Effector memory CD8-positive, alpha-beta T cell (primary cell): ENCODE measurements at places on chromosomes 5 and 9.

DNA sequence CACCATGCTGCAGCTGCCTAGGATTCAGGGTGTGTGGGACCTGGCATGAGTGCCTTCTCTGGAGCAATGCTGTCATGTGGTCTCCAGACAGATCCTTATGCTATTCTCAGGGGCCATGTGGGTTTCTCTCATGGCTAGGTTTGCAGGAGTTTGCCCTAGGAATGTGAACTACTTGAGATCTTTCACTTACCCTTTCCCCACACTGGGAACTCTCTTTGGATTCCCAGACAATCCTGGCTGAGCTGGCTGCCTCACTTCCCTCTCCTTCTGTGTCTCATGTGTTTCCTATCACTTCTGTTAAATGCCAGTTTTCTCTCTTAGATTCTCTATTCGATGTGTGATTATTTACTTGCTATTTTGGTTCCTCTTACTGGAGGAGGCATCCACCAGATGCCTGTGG is 270.2 kb upstream of the RASA1 start:
- H3K27ac ChIP-seq, result no peak overlapping the region
- DNase-seq, result no peak
- no peaks in the 10 kb centered on the region for H3K4me1 ChIP-seq
- no peaks in the 10 kb centered on the region for H3K36me3 ChIP-seq
- H3K4me3 ChIP-seq, result no peak overlapping the region

DNA sequence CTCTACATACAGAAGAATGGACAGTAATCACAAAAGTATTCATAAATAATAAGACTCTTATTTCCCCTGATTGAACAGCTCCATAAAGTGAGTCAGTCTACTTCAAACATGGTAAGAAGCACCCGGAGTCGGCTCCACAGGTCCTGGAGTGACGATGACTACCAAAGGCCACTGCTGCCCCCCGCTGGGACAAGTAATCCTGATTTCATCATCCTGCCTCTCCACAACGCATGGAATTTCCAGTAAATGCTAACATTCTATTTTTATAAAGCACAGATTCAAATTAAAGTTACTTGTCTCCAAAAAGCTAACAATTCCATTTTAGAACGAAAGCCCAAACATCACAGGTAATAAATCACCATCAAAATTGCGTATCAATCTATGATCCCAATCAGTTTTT is 16.2 kb downstream of the ATPSCKMT start:
- H3K4me1 ChIP-seq, result no peaks in the 10 kb centered on the region
- no peak overlapping the region for H3K27ac ChIP-seq
- peaks cover 12% of the 10 kb centered on the region for H3K36me3 ChIP-seq
- no peak overlapping the region for H3K4me3 ChIP-seq
- H3K27me3 ChIP-seq, result no peaks in the 10 kb centered on the region

- H3K4me3 ChIP-seq, result peak within 1 kb of the TSS; percentile 89
- peak within 1 kb of the TSS; percentile 81 for H3K27ac ChIP-seq
- peaks cover 31% of the 10 kb centered on the region for H3K4me1 ChIP-seq
- DNase-seq, result peak; percentile 97
These were observed at the start of gene GALT for GRCh38 chr9:34646211-34647083. TSS of gene GALT (plus strand) at chr9:34646675. CDS start at chr9:34646705, 30 bp downstream.

- peaks cover 69% of the 10 kb centered on the region for H3K27me3 ChIP-seq
- H3K4me1 ChIP-seq, result no peaks in the 10 kb centered on the region
- H3K27ac ChIP-seq, result no peak overlapping the region
- H3K4me3 ChIP-seq, result peak overlapping the region; percentile 67
These were observed 303 bp downstream of the LIFR start for GRCh38 chr5:38556088-38556598.

- H3K27me3 ChIP-seq, result peaks cover 5% of the 10 kb centered on the region
- H3K36me3 ChIP-seq, result no peaks in the 10 kb centered on the region
- no peaks in the 10 kb centered on the region for H3K4me1 ChIP-seq
These were observed 55.8 kb downstream of the PDE8B start for GRCh38 chr5:77266291-77266690.

GRCh38 chr9:86279839-86280238 is 2.5 kb downstream of the ISCA1 start:
- H3K27ac ChIP-seq, result no peak overlapping the region
- peaks cover 49% of the 10 kb centered on the region for H3K4me1 ChIP-seq
- no peaks in the 10 kb centered on the region for H3K27me3 ChIP-seq
- peaks cover 46% of the 10 kb centered on the region for H3K36me3 ChIP-seq

DNA sequence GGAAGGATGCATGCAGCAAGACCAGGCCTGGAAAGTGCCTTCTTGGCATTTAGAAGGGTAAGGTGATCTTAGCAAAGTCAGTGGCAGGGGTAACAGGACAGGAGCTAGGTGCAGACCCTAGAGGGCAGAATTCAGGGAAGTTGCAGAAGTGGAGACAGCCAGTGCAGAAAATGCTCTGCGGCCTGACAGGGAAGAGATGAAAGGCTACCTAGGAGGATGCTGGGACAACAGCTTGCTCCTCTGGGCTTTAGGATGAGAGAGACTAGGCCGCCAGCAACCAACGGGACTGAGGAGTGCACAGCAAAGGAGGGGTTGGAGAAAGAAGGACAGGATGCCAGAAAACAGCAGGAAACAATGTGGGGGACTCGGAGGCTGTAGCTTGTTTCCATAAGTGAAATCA is 219.9 kb downstream of the FSTL4 start:
- peaks cover 51% of the 10 kb centered on the region for H3K27me3 ChIP-seq
- no peaks in the 10 kb centered on the region for H3K4me1 ChIP-seq
- H3K36me3 ChIP-seq, result no peaks in the 10 kb centered on the region
- DNase-seq, result no peak

GRCh38 chr5:119395080-119395836 is 39.4 kb downstream of the TNFAIP8 start:
- H3K36me3 ChIP-seq, result peaks cover 48% of the 10 kb centered on the region

- DNase-seq, result no peak
- peaks cover 6% of the 10 kb centered on the region for H3K4me1 ChIP-seq
- no peaks in the 10 kb centered on the region for H3K27me3 ChIP-seq
- H3K27ac ChIP-seq, result no peak overlapping the region
- peaks cover 53% of the 10 kb centered on the region for H3K36me3 ChIP-seq
- no peak overlapping the region for H3K4me3 ChIP-seq
These were observed 54.4 kb downstream of the DOCK2 start for GRCh38 chr5:169691471-169691870.

DNA sequence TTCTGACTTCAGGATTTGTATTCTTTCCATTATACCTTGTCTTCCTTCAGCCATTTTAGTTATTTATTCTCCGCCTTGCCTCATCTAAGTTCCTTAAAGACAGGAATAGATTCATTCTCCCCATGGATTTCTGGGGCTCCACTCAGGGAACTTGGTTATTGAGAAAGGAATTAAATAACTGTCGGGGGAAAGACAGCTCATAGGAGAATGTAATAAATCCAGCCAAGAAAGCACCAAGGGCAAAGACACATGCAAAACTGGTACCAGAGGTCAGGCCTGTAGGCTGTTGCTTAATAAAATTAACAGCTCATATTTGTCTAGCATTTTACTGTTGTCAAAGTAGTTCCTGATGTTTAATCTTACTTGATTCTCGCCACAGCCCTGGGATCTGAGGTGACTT is 357.2 kb downstream of the TMEM38B start:
- no peak overlapping the region for H3K4me3 ChIP-seq
- H3K27ac ChIP-seq, result no peak overlapping the region
- H3K4me1 ChIP-seq, result no peaks in the 10 kb centered on the region
- no peaks in the 10 kb centered on the region for H3K27me3 ChIP-seq

GRCh38 chr9:96603305-96604003 is 16.2 kb downstream of the CDC14B start:
- H3K36me3 ChIP-seq, result no peaks in the 10 kb centered on the region
- no peak overlapping the region for H3K27ac ChIP-seq

DNA sequence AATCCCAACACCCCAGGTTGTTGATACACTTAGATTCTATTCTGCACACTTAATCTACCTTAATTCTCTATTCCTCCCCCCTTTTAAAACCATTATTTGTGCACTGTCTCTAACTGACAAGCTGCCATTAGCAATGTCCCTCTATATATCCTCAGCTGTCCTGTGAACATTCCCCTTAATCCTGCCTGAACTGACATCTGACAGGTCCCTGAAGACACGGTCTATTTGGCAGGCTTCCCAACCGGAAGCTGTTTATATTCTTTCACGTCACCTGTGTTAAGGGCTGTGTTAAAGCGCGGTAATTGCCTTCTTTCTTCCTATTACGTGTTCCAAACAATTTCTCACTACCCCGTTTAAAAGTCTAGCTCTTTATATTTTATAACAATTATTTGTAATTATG is 277.3 kb downstream of the CDH9 start:
- no peak overlapping the region for H3K4me3 ChIP-seq
- H3K27ac ChIP-seq, result no peak overlapping the region
- no peak for DNase-seq
- H3K27me3 ChIP-seq, result no peaks in the 10 kb centered on the region
- no peaks in the 10 kb centered on the region for H3K4me1 ChIP-seq

DNA sequence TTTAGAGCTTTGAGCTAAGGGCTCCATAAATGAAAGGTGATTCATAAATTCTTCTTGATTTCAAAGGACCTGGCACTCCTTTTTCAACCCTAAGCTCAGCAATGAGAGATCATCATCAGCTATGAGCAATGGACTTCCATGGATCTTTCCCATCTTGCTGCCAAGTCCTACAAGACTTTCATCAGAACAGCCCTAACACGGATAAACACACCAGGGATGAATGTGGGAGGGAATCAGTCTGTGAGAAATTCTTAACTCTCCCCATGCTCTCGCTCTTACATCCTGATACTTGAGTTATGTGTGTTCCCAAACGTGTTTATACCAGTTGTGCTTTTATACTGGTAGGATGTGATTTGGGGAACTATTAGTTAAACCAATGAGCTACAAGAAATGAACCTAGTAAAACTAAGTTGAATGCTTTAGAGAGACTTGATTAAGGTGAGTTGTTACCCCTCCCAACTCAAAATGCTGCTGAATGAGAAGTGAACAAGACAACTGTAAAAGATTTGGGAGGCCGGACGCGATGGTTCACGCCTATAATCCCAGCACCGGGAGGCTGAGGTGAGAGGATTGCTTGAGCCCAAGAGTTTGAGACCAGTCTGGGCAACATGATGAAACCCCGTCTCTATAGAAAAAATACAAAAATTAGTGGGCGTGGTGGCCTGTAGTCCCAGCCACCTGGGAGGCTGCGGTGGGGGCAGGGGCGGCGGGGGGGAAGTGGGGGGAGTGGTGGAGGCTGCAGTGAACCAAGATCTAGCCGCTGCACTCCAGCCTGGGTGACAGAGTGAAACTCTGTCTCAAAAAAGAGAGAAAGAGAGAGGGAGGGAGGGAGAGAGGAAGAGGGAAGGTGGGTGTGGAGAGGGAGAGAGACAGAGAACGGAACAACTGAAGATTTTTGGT is 5.2 kb upstream of the RPL26L1 start:
- H3K27me3 ChIP-seq, result no peaks in the 10 kb centered on the region
- peaks cover 9% of the 10 kb centered on the region for H3K4me1 ChIP-seq
- peaks cover 21% of the 10 kb centered on the region for H3K36me3 ChIP-seq
- DNase-seq, result no peak
- no peak overlapping the region for H3K4me3 ChIP-seq

DNA sequence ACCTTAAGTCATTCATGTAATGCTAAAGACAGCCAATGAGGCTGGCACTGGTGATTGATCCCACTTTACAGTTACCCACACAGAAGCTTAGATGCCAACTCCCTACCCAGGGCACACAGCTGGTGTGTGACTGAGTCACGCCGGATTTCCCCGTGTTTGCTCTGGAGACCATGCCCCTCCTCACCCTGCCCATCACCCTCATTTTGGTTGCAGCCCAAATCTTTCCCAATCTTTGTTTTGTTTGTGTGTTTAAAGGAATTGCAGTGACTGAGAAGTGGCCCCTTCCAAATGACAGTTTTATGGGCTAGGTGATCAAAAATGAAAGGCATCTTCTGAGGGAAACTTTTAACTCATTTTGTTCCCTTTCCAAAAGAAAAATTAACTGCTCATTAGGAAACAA is 10.9 kb downstream of the FBXL7 start:
- H3K27me3 ChIP-seq, result no peaks in the 10 kb centered on the region
- no peaks in the 10 kb centered on the region for H3K36me3 ChIP-seq
- DNase-seq, result no peak
- H3K27ac ChIP-seq, result no peak overlapping the region
- no peaks in the 10 kb centered on the region for H3K4me1 ChIP-seq
- no peak overlapping the region for H3K4me3 ChIP-seq

DNA sequence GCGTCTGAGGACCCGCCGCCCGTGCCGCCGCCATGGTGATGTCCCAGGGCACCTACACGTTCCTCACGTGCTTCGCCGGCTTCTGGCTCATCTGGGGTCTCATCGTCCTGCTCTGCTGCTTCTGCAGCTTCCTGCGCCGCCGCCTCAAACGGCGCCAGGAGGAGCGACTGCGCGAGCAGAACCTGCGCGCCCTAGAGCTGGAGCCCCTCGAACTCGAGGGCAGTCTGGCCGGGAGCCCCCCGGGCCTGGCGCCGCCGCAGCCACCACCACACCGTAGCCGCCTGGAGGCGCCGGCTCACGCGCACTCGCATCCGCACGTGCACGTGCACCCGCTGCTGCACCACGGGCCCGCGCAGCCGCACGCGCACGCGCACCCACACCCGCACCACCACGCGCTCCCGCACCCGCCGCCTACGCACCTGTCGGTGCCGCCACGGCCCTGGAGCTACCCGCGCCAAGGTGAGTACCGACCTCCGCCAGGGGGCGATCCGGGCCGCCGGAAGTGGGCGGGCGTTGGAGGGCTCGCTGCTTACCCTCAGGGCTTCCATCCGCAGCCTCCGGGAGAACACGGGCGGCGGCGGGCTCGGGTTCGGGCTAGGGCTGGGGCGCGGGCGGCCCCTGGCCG is 8.5 kb downstream of the PRR7 start:
- H3K27ac ChIP-seq, result peak overlapping the region; percentile 92
- no peaks in the 10 kb centered on the region for H3K27me3 ChIP-seq
- DNase-seq, result peak; percentile 95
- peak overlapping the region; percentile 83 for H3K4me3 ChIP-seq
- peaks cover 19% of the 10 kb centered on the region for H3K4me1 ChIP-seq

GRCh38 chr5:177995691-177996595 is at the start of gene PROP1:
TSS of gene PROP1 (minus strand) at chr5:177996242. CDS start at chr5:177995933, 309 bp downstream.
- no peaks in the 10 kb centered on the region for H3K4me1 ChIP-seq
- H3K27ac ChIP-seq, result no peak within 1 kb of the TSS
- no peak within 1 kb of the TSS for H3K4me3 ChIP-seq
- DNase-seq, result no peak
- H3K27me3 ChIP-seq, result peaks cover 23% of the 10 kb centered on the region

DNA sequence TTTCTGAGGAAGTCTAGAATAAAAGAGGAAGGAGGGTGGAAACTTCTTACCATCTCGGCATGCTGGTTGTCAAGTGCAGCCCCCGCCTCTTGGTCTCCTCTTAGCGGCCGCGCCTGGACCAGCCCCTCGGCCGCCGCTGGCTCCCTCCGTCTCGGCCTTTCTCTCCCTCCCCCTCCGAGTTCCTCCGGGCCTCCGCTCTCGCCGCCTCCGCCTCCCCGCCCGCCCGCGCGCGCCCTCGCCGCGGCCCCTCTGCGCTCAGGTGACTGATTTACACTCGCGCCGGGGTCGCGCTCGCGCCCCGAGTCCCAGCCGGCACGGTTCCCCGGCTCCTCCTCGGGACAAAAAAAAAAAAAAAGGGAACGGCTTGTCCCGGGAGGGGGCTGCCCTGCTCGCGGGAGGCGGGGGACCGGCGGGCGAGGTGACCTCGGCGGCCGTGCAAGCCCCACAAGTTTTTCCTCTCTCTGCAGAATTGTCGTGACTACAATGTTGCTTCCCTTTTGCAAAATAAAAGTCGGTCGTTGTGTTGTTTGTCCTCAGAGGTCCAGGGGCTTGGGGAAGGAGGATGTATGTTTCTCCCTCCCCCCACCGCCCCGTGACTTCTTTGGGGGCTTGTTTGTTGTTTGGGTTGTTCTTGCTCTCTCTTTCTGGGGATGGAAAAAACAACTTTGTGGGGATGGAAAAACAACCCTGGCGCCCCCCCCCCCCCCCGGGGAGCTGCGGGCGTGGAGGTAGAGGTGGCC is at the start of gene BNC2:
Gene BNC2, minus strand, starts transcription at position 75 of the 740 bp plus-strand sequence. Its CDS starts 22 bp downstream, at position 53.
- peaks cover 3% of the 10 kb centered on the region for H3K36me3 ChIP-seq
- no peaks in the 10 kb centered on the region for H3K4me1 ChIP-seq
- no peak within 1 kb of the TSS for H3K27ac ChIP-seq

GRCh38 chr5:43362725-43363435 is 49.3 kb downstream of the CCL28 start:
- H3K27me3 ChIP-seq, result peaks cover 13% of the 10 kb centered on the region
- no peaks in the 10 kb centered on the region for H3K4me1 ChIP-seq
- no peak overlapping the region for H3K27ac ChIP-seq
- no peak overlapping the region for H3K4me3 ChIP-seq
- no peaks in the 10 kb centered on the region for H3K36me3 ChIP-seq
